ENCODE measurements at places on chromosomes 12 and 14. TPM values are rescaled to one million over a fixed set of nuclear protein-coding genes. Genes with fewer than 3 reads are reported as not detected.
A peak's percentile ranks its signal among the peaks of the same experiment; 100 is the strongest.

Gene MYF6
- total RNA-seq: not detected

GRCh38 chr12:54259194-54260011, 20.5 kb downstream of the CBX5 start:
- peak; percentile 98 for DNase-seq

Gene ARG2
- total RNA-seq: 67.2 TPM

DNA sequence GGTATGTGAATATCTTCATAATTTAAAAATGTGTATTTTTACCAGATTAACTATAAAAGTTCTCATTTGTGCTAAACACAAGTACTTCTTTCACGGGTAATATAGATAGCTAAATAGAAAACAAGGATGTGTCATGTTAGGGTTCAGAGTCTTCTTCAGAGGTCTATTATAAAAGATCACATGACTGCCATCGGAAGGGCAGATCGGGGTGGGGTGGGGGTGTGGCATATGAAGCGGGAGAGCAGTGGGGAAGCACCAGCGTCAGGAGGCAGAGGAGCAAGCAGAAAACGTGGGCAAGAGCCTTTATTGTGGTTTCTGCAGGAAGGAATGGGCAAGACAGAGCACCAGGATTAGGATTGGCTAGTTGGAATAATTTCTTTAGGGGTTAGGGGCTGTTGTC, 63.7 kb upstream of the DNM1L start:
- DNase-seq: no peak

DNA sequence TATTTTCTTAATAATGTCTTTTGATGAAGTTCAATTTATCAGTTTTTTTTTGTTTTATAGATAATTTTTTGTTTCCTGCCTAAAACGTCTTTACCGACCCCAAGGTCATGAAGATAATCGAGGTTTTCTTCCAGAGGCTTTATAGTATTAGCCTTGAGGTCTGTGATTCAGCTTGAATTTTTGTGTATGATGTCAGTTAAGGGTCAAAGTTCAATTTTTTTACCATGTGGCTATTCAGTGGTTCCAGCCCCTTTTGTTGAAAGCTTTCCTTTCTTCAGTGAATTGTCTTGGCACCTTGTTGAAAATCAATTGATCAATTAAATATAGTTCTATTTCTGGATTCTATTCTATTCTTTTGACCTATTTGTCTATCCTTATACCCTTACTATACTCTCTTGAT, 3.2 kb upstream of the MGST1 start:
- DNase-seq: no peak

Gene BCL11B
- 6.7 TPM for total RNA-seq

- no peak for DNase-seq
These were observed 1.7 kb downstream of the LMBR1L start for GRCh38 chr12:49108958-49109404.

Gene B4GALNT3
- total RNA-seq: 31.3 TPM

- DNase-seq: no peak
These were observed 33.6 kb downstream of the OR10P1 start for GRCh38 chr12:55670276-55670675.

DNA sequence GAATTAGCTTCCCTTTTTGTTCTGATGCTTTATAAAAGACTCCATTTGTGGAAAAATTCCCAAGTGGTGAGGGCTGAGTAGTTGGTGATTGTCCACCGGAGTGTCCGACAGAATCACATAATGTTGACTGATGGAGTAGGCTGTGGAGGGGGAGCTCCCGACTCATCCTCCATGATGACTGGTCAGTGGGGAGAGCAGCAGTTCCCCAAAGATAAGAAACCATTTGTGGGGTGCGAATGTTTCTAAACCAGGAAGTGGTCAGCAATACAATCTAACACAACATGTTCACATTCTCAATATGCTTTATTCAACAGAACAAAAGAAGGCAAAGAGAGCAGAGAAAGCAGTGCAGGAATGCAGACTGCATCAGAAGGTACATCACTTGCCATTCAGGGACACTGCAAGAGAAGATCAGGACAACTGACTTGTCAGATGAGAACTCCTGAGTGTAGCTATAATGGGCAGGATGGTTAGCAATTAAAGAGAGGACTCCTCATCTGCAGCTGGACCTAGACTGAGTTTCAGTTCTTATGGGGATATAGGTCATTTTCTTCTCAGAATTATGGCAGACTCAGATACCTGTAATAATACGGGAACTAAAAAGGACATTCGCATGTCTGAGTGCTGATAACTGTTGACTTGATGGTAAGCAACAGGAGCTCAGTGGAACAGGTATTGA, 5.4 kb downstream of the KRT6B start:
- DNase-seq: no peak

GRCh38 chr12:29220632-29221336, 71.7 kb downstream of the FAR2 start:
- no peak for DNase-seq

DNA sequence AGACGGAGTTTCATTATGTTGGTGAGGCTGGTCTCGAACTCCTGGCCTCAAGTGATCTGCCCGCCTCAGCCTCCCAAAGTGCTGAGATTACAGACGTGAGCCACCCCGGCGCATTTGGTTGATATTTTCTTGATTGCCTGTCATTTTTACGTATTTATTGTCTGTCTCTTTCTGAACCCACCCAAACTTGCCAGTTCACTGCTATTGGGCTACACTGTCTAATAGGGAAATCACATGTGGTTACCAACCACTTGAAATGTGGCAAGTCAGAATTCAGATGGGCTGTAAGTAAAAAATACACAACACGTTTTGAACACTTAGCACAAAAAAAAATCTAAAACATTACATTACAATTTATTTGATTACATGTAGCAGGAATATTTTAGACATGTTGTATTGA, 2.1 kb downstream of the WSB2 start:
- no peak for DNase-seq

DNA sequence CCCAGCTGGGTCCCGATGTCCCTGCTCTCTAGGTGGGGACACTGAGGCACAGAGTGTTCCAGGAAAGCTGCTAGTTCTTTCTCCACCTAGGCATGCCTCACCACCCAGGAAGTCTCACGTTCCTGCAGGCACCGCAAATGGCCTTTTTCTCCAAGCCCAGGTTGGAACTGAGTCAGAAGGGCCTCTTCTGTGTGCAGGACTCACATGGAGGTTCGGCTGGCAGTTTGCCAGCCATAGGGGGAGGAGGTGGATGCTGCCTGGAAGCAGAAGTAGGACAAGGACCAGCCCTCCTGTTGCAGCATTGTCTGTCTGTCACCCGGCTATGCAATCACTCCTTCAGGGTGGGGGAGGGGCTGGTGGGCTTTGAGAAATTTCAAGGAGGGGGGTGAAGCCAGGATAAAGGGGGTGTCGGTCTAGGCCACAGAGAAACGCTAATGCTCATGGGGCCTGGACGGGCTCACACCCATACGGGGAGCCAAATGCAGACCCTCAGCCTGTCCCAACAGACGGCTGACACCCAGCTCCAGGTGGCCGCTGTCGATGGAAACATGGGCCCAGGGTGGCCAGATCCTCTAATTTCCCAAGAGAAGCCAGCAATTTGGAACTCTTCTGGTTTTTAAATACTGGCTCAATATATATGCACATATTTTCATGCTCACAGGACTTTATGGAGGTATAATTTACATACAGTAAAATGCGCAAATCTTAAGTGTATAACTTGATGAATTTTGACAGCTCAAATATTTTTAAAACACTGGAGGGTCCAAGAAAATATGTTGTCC, 120.5 kb downstream of the PHETA1 start:
- DNase-seq: no peak
